ENCODE measurements at places on chromosomes 6 and 20.

DNA sequence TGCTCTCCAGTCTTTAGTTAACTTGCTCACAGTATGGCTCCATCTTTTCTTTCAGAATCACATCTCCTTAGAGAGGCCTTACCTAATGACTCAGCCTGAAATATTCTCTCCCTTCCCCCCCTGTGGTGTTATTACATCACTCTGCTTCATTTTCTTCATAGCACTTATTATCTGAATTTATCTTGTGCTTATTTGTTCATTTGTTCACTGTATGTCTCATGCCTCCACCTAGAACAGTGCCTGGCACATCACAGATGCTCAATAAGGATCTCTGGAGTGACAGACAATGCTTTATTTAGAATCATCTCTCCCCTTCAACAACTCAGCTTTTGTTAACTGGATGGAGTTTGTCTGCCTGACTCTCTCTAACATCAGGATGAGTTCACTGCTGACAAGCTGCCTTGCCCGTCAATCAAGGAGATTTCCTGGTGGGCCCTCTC is 96.6 kb upstream of the MAN1A1 start:
- no peak for DNase-seq

- no peak for DNase-seq
These were observed 43.4 kb upstream of the RNF144B start for GRCh38 chr6:18343741-18344140.

- no peak for DNase-seq
These were observed 186.7 kb downstream of the RPS12 start for GRCh38 chr6:133001040-133001565.

GRCh38 chr6:131208787-131209186 is 73.5 kb downstream of the AKAP7 start:
- DNase-seq, result peak; percentile 11

GRCh38 chr6:57190140-57190539 is 18.0 kb downstream of the BAG2 start:
- DNase-seq, result no peak

DNA sequence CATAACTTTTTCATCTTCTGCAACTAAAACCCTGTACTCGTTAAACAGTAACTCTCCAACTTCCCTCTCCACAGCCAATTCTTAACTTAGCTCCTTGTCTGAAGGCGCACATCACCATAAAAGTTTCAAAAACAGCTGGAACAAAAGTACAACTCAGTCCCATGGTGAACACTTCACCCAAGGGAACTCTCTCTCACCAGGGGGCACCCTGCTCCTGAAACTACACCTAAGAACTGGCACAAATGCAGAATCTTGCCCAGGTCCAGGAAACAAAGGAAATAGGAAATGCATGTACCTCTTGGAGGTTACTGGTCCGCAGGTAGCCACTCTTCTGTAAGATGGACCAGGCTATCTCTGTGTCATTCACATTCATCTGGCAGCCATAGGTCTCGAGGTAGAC is 6.6 kb downstream of the CDK5RAP1 start:
- DNase-seq, result no peak

DNA sequence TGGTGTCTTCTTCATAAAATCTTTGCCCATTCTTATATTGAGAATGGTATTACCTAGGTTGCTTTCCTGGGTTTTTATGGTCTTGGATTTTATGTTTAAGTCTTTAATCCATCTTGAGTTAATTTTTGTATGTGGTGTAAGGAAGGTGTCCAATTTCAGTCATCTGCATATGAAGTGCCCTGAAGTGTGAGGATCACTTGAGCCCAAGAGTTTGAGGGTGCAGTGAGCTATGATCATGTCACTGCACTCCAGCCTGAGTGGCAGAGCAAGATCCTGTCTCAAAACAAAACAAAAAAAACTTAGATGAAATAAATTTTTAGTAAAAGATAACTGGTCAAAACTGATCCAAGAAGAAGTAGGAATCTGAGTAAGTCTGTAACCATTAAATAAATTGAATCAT is 215.4 kb downstream of the TBC1D7 start:
- no peak for DNase-seq

- DNase-seq, result no peak
These were observed 2.2 kb downstream of the FBXL4 start for GRCh38 chr6:98945311-98946115.

DNA sequence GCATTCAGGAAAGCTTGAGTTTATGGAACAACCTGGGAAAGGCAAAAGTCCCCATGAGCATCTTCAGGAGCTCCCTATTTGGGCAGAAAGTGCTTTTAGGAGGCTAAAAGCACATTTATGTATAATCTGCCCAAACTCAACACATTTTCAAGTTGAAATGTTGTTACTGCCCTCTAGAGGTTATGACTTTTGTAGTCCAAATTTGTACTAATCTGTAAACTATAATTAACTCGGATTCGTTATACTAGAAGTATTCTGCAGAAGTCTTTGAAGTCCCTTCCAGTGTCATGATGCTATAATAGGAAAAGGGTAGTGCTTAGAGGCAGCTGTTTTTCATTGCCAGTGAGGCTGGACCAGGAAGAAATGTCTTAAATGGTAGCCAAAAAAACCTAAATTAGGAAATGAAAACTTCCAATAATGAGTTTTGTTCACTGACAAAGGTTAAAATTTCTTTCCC is 44.8 kb upstream of the EMILIN3 start:
- peak; percentile 4 for DNase-seq

DNA sequence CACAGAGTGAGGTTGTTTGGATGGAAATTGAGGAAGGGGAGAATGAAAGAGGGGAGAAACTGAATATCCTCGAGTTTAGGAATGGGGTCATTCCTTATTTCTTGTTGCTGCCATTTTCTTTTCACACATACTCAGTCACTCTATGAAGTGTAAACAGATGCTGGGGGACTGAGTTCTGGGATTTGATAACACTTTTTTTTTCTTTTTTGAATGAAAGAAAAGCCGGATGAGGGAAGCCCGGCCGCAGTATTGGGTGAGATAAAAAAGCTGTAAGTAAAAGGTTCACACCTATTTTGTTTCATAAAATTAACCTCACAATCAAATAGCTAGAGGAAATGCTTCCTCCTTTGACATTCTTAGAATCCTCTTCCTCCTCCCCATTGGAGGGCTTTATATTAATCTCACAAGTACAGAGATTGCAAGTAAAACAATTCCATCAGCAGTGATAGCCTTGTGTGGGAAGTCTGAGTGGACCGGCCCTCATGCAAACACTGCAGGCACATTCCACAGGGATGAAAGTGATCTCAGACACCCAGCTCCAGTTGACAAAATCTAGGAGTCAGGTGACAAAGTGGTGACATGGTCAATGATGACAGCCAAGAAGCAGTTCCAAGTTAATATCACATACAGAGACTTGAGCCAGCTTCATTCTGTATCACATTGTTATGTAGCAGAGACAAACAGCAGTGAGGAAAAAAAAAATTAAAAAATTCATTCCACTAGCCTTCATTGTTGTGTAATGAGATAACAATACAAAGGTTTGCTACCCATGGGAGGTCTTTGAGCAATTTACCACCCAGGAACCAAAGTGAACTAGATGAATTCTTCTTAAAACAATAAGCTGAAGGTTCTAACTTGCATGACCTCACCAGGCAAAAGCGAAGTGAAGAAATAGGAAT is 391.1 kb upstream of the HSF2 start:
- DNase-seq, result no peak

GRCh38 chr20:4154958-4155411 is 139.6 kb upstream of the RNF24 start:
- peak; percentile 65 for DNase-seq

DNA sequence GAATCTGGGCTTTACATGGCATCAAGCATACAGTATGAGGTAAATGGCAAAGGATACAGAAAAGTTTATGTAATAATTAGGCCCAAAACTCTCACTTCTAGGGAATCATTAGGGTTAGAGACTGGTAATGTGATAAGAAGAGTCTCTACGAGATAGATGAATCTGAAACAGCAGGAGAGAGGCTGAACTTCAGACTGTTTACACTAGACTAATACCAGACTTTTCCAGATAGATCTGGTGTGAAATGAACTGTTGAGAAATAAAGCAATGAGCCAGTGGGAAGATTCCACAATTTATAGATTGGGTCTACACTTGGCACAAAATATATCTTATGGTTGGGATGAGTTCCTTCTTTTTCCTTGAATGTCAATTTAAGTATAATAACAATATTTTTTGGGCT is 134.3 kb downstream of the MAN1A1 start:
- no peak for DNase-seq

- DNase-seq, result no peak
These were observed 2.6 kb downstream of the PPP1R14C start for GRCh38 chr6:150145427-150145826.

DNA sequence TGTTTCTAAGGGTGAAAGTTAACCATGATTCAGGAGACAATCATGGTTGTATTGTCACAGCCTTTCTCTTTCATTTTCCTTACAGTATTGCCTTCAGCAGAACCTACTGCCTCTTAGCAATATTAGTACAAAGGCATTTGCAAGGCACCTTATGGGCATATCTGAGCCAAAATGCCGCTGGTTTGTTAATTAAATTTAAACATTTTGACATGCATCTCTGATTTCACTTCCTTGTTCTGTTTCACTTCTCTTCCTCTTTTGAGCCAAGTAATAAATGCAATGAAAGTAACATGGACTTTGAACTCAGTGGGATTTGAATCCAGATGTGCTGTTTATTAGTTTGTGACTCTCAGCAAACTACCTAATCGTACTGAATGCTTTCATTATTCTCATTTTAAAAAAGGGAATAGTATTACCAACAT is 467.4 kb upstream of the CITED2 start:
- DNase-seq, result peak; percentile 8

- DNase-seq, result no peak
These were observed 272.5 kb upstream of the JAG1 start for GRCh38 chr20:10946124-10946880.

DNA sequence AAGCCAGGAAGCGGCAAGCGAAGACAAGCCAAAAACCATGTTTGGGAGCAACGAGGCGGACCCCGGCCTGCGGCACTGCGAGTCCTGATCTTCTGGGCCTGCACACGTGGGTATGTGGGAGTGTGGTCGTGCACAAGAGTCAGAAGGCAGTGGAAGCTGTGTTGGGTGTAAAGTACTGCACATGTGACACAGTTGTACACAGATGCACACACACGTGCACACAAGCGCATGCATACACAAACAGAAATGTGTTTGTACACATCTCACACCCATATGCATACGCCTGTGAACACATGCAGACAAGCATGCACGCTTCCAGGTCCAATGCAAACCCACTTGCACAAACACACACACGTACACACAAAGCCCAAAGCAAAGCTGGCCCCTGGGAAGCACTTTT is 52.6 kb upstream of the SLCO4A1 start:
- no peak for DNase-seq

GRCh38 chr6:56868687-56869086 is 86.2 kb upstream of the BEND6 start:
- no peak for DNase-seq

DNA sequence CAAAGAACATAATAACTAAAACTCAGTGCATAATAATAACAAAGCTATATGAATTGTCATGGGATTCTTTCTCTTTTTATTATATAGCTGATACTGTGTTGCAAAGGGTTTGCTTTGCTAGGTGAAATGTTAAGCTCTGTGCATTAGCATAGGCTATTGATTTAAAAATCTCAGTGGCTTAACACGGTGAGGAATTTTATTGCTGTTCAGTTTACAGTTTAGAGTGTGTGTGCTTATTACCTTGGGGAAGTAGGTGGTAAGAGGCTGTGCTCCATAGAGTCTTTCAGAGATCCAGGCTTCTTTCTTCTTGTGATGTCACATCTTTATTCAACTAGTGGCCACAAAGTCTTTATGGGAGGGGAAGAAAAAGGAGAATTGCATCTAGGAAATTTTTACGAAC is 55.7 kb downstream of the LRRC1 start:
- DNase-seq, result no peak

DNA sequence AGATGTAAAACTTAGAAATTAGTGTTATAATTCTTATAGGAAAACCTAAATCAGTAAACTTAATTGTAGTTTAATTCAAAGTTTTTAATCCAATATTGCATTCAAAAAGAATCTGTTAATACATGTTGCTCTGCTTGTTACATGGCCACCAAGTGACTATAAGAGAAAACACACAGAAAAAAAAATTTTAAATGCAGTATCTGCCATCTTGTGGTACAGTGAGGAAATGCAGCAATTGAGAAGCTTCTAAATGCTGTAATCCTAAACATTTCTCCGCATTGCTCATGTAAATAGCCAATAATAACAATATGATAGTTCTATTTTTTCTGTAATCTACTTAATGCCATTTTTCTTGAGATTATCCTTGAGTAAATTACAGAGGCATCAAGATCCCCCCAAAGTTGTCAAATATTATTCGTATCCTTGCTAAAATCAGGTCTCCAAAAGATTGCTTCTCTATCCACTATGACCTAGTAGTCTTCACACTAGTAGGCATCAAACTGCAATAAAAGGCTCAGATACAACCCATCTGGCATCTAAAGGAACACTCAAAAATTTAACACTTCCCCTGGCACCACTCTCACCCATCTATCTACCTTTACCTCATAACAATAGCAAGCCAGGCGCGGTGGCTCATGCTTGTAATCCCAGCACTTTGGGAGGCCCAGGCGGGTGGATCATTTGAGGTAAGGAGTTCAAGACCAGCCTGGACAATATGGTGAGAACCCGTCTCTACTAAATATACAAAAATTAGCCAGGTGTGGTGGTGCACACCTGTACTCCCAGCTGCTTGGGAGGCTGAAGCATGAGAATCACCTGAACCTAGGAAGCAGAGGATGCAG is 34.6 kb downstream of the HDAC2 start:
- DNase-seq, result no peak

- no peak for DNase-seq
These were observed 122.6 kb downstream of the LRRC1 start for GRCh38 chr6:53917464-53917842.

DNA sequence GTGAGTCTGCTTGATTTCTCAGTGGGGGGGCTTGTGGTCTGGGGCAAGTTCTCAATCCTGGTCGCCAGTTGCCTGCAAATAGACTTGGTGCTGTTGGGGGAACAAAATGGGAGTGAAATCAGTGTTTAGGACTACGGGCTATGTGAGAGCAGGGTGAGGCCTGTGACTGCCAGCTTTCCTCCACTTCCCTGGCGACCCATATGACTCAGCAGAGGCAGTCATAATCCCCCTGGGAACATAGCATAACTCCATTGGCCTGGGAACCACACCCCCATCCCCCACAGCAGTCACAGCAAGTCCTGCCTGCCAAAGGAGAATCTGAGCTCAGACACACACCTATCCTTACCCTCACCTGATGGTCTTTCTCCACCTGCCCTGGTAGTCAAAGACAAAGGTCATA is 387.9 kb downstream of the LMBRD1 start:
- DNase-seq, result no peak

DNA sequence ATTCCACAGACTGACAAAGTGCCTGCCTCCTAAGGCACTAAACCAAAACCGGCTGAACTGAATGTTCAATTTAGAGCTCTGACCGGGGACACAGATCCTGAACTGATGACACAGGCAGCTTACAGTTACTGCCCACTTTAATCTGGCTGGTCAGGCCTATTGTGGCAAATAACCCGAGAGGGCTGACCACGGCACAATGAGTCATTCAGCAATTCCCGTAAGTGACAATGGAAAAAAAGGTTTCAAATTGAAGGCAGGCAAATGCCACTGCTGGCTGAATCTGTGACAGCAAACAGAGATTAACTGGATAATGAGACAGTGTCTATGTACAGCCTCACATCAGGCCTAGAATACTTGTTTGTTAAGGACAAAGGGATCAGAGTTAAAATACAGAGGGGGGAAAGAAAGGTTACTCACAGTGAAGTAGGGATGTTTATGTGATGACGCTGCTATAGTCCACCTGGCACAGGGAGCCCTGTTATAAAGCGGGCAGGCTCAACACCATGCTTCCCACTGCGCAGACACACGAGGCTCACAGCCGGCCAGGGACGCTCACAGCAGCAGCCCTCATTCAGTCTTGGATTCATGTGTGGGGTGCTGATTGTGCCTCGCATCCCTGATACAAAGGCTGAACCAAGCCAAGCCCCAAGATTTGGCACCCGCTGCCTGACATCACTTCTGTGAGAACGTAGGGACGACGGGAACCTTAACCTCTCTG is 54.4 kb downstream of the RTN4IP1 start:
- no peak for DNase-seq

Data from CD4-positive, alpha-beta T cell treated with Interleukin-1 beta for 1 hour (primary cell).